Activated T-cell treated with anti-CD3 and anti-CD28 coated beads, Interleukin-2, amount 50 U/mL, for 4 hours (primary cell): ENCODE measurements at places on chromosomes 4 and X.

DNA sequence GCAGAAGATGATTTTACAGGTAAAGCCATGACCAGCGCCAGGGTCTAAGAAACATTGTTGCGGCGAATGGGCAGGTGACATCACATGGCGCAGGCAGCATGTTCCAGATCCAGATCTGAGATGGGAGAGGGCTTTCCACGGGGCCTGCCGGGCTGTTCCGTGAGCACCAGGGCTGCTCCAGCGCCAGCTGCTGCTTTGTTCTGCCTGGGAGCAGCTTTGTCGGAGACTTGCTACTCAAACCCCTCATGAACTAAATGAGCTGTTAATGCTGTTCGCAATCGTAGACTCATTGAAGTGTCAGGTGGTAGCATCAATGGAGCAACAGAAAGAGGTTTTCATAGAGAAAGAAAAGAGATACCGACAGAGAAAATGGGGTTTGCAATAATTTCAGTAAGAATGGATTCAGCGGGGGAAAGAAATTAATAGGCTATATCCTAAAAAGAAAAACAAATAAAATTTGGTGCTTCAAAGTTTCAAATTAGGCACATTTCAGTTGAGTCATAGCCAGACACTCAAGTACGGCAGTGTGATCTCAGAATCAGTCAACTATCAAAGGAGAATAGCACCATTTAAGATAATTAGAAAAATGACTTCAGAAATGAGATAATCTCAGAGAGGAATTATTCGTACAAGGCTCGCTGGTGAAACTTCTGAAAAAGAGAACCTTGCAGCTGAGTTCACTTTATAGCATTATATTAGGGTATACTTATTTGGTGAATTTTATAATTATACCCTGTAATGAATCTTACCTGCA is 23.9 kb downstream of the SORBS2 start:
- DNase-seq, result no peak

DNA sequence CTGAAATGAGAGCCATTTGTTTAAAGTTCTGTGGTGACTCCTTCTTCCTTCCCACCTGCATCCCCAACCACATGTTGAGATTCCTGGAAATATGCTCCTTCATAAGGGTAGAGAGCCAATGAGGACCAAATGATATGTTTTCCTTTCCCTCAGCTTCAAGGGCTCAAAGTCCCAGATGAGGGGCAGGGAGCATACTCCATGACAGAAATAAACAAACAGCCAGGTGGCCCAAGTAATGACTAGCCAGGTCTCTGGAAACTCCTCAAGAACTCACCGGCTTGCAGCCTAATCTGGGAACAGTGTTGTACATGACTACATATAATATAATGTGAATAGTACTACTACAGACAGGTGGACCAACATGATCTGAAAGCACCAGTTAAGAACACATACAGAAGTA is 392.3 kb downstream of the PACRGL start:
- no peak for DNase-seq

DNA sequence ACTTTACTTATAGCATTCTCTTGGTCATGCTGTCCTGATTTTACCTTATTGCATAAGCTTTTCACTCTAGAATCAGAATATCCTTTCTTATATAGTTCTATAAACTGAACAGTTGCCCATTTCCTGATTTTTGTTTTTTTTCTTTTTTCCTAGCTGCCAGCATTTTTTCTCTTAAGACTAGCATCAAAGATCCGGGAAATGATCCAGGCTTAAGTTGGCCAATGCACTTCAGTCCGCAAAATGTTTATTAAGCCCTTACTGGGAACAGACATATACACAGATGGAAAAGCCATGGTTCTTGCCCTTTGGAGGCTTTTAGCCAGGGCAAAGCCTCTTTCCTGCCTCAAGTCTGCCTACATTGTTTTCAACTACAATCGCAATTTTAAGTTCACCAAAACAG is 10.1 kb upstream of the BMP2K start:
- DNase-seq, result no peak

GRCh38 chrX:102712216-102712966 is at the start of gene GPRASP2:
Gene GPRASP2 (plus strand): TSS chrX:102712448. CDS start chrX:102714870, 2,422 bp downstream.
- DNase-seq, result no peak

GRCh38 chrX:40278340-40279090 is 180.8 kb upstream of the BCOR start:
- peak; percentile 51 for DNase-seq

DNA sequence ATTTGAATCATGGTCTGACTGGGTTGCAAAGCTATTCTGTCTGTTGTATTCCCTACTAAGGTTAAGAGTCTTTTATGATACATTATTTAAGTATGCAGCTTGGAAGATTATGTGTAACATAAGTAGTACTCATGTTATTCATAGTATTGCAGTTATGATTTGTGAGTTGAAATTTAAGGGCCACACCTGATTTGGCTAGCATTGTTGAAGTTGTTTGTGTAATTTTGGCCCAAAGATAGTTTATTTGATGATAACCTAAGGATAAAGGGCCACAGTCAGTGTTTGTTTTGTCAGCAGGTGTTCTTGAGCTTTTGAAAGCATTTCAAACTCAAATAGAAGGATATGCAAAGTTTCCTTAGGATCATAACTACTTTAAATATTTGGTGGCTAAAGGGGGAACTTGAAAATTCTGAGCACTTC is 38.9 kb downstream of the NUDT9 start:
- no peak for DNase-seq

GRCh38 chrX:148601034-148601433 is 100.6 kb downstream of the AFF2 start:
- no peak for DNase-seq

DNA sequence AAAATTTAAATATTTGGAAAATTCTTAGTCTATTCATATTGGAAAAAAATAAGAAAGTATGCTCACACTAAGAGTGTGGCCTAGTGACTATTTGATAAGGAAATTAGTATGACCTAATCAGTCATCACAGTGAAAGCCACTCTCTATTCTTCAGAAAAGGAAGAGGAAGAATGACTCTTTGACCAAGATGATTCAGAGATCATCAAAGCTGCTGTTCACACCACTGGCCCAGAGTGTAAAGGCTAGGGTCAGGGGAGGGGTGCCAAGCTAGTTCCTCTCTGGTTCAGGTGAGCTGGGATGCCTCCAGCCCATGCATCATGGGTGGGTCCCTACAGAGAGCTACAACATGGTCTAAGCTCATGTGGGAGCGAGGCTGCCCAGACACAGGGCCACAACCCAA is 396.9 kb upstream of the NDST3 start:
- no peak for DNase-seq

DNA sequence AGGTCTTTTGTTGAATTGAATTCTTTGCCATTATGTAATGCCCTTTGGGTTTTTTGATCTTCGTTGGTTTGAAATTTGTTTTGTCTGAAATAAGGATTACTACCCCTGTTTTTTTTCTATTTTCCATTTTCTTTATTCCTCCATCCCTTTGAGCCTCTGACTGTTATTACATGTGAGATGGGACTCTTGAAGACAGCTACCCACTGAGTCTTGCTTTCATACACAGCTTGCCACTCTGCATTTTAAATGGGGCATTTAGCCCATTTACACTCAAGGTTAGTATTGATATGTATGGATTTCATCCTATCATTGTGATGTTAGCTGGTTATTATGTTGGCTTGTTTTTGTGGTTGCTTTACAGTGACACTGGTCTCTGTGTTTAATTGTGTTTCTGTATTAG is 736.2 kb upstream of the GRID2 start:
- no peak for DNase-seq

DNA sequence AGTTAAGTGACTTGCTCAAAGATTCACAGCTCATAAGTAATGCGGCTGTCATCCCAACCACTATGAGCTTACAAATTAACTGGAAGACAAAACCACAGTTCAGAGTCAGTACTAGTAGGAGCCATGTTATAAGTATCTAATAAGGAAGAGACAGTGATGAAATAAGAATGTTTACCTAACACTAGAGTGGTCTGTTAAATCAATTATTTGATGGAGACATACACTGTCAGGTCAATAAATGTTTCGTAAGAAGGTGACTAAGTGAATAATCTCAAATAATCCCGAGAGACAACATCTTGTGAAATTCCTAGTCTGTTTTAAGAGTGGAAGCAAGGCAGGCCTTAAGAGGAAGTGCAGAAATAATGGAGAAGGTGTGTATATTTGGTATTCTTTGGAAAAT is 25.8 kb upstream of the AMELX start:
- DNase-seq, result no peak

- no peak for DNase-seq
These were observed 16.8 kb downstream of the CD38 start for GRCh38 chr4:15794905-15795304.

DNA sequence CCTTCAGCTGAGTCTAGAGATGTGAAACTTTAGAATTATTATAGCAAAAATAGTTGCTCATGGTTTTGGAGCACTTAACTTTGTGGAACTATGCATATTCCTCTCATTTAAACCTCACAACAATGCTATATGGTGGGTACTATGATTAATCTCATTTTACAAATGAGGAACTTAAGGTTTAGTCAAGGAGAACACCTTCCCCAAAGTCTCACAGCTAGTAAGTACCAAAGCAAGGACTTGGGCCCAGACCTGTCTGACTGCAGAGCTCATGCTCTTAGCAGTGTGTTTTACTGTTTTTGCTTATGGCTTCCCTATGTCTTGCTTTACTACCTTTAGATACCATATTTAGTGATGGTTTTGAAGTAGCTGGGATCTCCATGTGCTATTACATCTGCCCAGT is 5.1 kb downstream of the UBE2A start:
- DNase-seq, result no peak
